ENCODE measurements at places on chromosomes 3 and 15.

DNA sequence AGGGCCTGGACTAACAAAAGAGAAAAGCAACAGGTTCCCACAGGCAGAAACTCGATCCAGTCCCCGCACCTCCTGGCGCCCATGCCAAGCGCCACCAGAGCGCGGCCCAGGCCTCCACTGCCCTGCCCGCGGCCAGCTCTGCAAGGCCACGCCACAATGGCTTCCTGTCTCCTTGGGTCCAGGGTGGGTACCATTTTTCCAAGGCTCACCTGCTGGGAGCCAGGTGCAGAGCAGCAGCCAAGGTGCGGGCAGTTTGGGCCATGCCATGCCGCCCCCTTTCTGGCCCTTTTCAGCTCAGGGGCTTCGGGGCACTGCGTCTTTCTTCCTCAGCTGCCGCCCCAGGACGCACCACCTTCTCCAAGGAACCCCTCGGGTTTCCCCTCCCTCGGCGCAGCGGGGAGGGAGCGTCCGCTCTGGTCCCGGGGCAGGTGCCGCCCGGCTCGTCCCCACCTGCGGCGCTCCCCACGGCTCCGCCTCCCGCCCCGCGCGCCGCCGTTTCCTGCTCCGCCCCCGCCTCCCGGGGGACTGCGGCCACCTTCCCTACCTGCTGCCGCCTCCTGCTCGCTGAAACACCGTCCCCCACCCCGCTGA lies at the start of gene ILDR1:
TSS of gene ILDR1 (minus strand) at position 437 of the 591 bp plus-strand sequence. CDS start at position 267, 170 bp downstream.
- DNase-seq, result no peak

GRCh38 chr3:42590989-42591756 lies 513 bp downstream of the SS18L2 start:
- DNase-seq, result no peak

- DNase-seq, result no peak
These were observed 579.9 kb upstream of the ZNF717 start for GRCh38 chr3:76365275-76365674.

GRCh38 chr15:82979726-82980125 lies 6.3 kb upstream of the RAMAC start:
- no peak for DNase-seq

GRCh38 chr3:5388091-5388490 lies 200.6 kb downstream of the EDEM1 start:
- no peak for DNase-seq

- DNase-seq, result no peak
These were observed 21.2 kb downstream of the CRYGS start for GRCh38 chr3:186523022-186523421.

- no peak for DNase-seq
These were observed 33.7 kb downstream of the RTP4 start for GRCh38 chr3:187401856-187402255.

- no peak for DNase-seq
These were observed 150.9 kb upstream of the MCTP2 start for GRCh38 chr15:94080416-94080815.

GRCh38 chr3:144177649-144178048 lies 206.0 kb downstream of the DIPK2A start:
- DNase-seq, result no peak

- DNase-seq, result no peak
These were observed 23.0 kb downstream of the MYH15 start for GRCh38 chr3:108487439-108487838.

GRCh38 chr15:75836959-75837334 lies 6.3 kb upstream of the UBE2Q2 start:
- DNase-seq, result no peak

GRCh38 chr15:66851311-66852063 lies 149.5 kb downstream of the SMAD6 start:
- no peak for DNase-seq

GRCh38 chr3:130773366-130773765 lies 26.7 kb upstream of the PIK3R4 start:
- DNase-seq, result peak; percentile 11

GRCh38 chr15:73841756-73842725 lies 31.3 kb upstream of the TBC1D21 start:
- no peak for DNase-seq

DNA sequence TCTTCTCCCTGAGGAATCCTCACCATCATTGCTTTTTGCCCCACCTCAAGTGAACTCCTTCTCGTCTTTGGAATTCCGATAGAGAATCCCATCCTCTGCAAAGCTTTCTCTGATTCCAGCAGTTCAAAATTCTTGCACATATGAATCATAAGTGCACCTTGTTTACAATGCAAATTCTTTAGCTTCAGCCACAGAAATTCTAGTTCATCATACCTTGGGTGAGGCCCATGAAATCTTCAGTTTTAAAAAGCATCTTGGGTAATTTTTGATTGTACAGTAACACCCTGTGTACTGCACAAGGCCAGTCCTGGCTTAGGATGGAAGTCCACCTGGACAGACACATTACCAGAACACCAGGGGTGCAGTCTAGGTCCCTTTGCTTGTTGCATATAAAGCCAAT lies 30.8 kb downstream of the MDFIC2 start:
- no peak for DNase-seq

DNA sequence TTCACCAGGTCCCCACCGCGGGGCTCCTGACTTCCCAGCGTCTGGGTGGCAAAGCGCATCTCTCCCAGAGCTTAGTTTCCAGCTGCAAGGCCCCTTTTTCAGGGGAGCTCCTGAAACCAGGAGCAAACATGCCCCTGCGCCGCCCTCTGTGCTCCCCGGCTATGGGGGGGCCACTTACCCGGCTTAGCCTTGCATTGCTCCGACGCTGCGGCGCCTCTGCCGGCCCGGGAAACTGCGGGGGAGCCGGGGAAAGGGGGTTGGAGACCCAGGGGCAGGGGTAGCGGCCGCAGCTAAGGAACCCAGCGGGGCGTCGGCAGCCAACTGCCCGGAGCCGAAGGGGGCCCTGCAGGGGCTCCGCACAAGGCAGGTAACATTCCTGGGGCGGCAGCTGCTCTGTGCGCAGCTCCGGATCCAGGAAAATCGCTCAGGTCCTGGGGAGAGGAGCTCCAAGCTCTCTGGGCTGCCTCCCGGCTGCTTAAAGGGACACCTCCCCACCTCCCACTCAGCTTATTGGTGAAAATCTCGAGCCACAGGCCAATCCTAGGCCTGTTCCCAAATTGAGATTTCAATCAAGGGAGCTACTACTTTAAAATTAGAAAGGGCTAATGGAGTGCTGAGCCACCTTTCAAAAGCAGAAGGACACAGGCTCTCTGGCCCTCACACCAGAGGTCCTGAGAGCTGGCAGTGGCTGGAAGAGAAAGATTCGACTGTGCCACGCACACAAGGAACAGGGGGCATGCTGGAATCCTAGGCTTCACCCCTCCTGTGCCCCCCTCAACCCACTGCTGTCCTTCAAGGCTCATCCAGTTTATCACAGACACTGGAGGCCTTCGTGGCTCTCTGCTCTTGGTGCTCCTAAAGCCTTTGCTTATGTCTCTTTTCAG lies 42.7 kb upstream of the PRICKLE2 start:
- no peak for DNase-seq

- no peak for DNase-seq
These were observed 90.2 kb downstream of the NTRK3 start for GRCh38 chr15:88166082-88166993.

DNA sequence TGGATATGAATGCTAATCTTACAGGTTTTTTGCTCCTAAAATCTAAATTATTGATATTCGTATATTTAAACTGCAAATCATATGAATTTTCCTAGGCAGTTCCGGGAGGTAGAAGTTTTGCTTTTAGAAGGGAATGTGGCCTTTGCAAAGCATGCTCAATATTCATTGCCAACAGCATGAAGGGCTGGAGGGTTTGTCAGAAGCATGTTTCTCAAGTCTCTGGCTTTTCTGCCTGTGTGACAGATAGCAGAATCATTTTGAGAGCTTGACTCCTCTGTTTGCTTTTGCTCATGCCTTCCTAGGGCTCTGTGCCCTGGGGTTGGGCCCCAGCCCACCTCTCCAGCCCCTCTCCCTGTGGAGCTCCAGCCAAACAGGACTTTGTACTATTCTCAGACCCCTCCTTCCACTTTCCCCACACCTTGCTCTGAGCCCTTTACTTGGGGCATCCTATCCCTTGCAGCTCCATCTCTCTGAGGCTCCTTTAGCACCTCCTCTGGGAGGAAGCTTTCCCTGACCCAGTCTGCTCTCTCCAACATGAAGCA lies 91.3 kb downstream of the ARNT2 start:
- no peak for DNase-seq

DNA sequence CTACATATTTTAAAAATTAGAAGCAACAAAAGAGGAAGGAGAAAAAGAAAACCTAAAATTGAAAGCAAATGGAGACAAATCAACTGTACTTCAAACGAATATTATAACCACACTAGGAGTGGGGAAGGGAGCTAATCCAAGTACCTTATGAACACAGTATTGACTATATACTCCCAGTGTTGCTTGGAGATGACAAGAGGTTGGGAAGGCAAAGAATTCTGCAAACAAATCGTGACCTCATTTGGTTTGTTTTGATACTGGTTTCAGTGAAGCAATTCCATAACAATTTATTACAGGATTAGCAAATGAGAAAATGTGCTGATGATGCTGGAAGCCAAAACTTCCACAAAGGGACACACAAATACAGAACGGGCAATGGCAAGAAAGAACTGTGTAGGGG lies 268.1 kb downstream of the ULK4 start:
- DNase-seq, result no peak

- DNase-seq, result no peak
These were observed 309.7 kb downstream of the LSAMP start for GRCh38 chr3:116135457-116136085.

DNA sequence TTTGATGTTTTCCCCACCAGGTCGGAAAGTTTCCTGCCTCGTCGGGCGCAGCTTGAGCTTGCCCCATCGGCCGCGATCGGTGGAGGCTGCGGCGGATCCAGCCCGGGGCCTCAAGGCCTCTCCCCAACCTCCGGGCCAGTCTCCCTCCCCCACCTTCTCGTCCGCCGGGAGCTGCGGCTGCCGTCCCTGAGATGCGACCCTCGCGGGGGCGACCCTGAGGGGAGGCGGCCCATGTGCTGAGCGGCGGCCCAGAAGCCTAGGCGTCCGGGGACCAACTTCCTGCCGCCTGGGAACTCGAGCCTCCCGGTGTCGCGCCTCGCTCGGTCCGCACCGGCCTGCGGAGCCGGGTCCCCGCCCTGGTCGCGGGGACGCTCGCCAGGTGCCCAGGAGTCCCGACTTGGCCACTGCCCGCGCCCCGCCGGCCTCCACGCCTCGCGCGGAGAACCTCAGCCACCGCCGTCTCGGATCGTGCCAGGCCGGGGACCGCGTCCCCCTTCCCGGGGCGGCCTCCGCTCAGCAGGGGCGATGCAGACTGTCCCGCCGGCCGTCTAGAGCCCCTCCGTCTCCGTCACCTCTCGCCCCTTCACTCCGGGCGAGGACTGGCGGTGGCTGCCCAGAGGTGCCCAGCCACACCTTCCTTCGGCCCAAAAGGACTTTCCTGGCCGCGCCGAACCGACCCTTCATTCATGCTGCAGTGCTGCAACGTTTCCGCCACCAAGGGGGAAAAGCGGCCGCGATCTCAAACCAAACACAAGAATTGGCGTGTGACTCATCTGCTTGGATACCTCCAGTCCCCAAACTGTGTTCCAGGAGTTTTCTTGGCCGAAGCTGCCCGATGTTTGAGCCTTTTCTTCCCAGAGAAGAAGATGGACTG lies 656 bp downstream of the SLMAP start:
- no peak for DNase-seq

DNA sequence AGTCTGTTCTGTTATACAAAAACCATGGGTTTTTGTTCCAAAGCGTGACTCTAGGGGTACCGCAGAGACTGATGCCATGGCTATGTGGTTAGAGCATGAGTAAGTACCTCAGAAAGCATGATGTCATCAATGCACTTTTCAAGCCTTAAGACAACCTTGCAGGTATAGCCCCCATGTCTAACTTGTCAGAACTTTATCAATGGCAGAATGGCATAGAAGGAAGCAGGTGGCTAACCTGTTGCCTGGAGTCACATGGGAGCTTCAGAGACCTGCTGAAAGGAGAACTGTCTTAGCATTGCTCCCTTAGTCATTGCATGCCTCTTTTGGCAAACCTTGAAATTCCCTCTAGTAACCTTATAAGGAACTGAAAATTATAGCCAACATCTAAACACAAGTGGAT lies 52.5 kb downstream of the EOMES start:
- DNase-seq, result no peak

GRCh38 chr15:57220205-57220604 lies 156.1 kb upstream of the CGNL1 start:
- DNase-seq, result peak; percentile 65

DNA sequence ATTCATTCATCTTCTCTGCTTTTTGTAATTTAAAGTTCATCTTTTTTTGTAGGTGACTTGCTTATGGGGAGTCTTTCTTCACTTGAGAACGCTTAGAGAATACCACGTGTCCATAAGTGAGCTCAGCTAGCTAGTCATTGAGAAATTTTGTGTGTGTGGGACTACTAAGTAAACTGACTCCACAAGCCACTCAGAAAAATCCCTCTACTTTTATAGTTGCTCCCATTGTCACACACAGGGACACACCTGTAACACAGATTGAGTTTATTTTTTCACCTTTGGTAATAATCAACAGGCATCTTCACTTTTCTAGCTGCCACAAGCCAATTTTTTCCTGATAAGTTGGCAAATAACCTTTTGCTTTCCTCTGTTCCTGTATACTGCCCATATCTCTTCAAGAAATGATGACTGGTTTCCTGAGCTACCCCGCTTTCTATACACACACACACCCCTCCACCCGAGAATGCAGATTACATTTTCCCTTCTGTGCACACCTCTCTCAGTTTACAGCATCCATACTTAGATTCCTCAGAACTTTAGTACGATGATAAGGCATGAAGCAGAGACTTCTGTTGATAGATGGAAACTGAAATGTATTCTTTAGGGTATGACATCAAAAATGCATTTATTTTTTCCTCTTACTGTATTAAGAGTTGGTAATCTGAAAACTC lies 4.6 kb downstream of the TSC22D2 start:
- no peak for DNase-seq

- no peak for DNase-seq
These were observed 64.7 kb upstream of the NPHP3 start for GRCh38 chr3:132786890-132787289.

DNA sequence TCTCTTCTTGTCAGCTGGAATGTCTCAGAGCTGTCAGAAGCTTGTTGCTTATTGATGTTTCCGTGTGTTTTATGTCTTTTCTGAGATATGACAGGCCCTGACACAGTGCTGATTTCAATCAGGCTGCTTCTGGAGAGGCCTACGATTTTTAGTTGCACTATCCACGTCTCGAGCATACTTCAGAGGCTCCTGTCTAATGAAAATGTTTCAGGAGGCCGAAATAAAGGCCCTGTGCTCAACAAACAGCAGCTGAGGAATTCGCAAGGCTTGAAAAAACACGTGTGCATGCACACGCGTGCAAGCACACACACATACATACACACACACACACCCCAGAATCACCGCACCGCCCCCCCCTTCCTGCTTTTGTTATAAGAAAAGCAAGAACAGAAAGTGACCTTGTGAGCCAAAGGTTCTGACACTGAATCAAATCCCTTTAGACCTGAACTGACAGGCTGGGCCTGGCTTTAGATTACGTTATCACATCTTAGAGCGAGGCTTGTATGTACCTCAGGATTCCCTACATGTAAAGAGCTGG lies 296.6 kb downstream of the NR2F2 start:
- no peak for DNase-seq
